ENCODE measurements at places on chromosomes 12 and 14. TPM values are rescaled to one million over a fixed set of nuclear protein-coding genes. Genes with fewer than 3 reads are reported as not detected.

DNA sequence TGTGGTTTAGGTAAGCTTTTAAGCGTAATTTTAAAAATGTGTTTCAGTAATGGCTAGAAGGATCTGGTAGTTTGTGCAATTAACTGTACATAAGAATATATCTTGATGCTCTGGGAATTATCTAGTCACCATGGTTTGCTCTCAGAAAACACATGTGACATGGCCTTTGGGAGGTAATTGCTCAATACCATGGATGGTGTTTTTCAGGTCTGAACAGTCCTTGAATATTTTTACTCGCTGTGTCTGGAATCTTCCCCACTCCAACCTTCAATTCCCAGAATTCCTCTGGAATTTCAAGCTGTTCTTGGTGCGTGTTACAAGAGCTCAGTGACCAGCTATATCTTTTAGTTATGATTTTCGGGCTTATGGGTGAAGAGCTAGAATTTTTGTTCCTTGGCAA is 85.3 kb downstream of the DAAM1 start:
- no peaks in the 10 kb centered on the region for H3K27me3 ChIP-seq
- no peak for DNase-seq
- H3K27ac ChIP-seq = no peak overlapping the region
- H3K4me1 ChIP-seq = peaks cover 82% of the 10 kb centered on the region

Gene CCDC63
- total RNA-seq = not detected

Gene SERPINA10
- total RNA-seq = not detected

GRCh38 chr14:101925152-101925551 is 39.2 kb upstream of the DYNC1H1 start:
- H3K4me3 ChIP-seq = no peak overlapping the region
- H3K4me1 ChIP-seq = peaks cover 2% of the 10 kb centered on the region
- no peak overlapping the region for H3K27ac ChIP-seq
- no peaks in the 10 kb centered on the region for H3K27me3 ChIP-seq
- H3K36me3 ChIP-seq = peaks cover 14% of the 10 kb centered on the region

Gene FAM222A
- total RNA-seq = 1.5 TPM
